Germinal center (tissue), 1 donor: ENCODE measurements at places on chromosomes 2 and 18.

- DNase-seq: no peak
These were observed 580.0 kb downstream of the RNF144A start for GRCh38 chr2:7497178-7497577.

GRCh38 chr18:35502052-35502451, 4.3 kb upstream of the INO80C start:
- DNase-seq: no peak

- no peak for DNase-seq
These were observed 37.9 kb downstream of the SEMA4F start for GRCh38 chr2:74691929-74692328.

DNA sequence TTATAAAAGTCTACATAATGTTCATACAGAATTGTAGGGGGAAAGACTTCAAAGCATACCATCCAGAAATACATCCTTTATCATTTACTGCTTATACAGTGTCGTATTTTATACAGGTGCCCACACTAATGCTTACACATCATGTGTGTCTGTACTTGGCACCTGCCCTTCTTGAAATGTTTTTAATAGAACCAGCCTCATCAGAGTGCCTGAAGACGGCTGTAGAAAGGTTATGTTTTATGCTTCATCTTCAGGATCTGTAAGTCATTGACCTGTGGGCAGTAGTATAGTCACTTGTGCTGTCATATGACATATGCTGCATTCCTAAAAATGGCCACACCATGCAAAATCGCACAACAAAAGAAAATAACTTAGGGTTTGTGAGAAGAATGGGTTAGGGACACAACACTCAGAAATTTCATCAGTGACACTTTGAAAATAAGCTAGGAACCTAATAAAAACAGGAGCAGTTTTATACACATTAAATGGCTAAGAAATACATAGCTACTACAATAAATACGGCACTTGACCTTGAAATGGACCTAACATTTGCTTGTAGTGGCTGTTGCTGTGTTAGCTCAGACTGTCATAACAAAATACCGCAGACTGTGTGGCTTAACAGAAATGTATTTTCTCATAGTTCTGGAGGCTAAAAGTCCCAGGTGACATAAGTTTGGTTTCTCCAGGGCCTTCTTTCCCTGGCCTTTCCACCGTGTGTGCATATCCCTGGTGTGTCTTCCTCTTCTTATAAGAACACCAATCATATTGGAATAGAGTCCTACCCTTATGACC, 112.6 kb downstream of the CERS6 start:
- DNase-seq: no peak

GRCh38 chr2:237701859-237702390, 74.5 kb downstream of the LRRFIP1 start:
- DNase-seq: no peak

DNA sequence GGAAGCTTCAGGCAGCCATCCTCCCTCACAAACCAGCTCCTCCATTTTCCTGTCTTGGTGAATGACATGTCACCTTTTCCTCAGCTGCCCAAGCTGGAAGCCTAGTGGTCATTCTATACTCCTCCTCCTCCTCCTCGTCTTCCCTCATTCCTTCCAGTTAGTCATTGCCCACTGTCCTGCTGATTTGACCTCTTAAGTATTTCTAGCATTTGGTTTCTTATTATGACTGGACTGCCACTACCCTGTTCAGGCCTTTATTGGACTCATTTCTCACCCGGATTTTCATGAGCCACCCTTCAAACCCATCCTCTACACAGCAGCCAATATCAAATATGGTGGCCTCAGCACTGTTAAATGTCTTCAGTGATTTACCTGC, 21.9 kb upstream of the MGAT5 start:
- DNase-seq: no peak

GRCh38 chr2:23550553-23550952, 165.6 kb downstream of the KLHL29 start:
- DNase-seq: no peak

- DNase-seq: no peak
These were observed 31.5 kb upstream of the RASGRP3 start for GRCh38 chr2:33444967-33445366.

- no peak for DNase-seq
These were observed 213.2 kb downstream of the KCNJ3 start for GRCh38 chr2:154911729-154912128.

DNA sequence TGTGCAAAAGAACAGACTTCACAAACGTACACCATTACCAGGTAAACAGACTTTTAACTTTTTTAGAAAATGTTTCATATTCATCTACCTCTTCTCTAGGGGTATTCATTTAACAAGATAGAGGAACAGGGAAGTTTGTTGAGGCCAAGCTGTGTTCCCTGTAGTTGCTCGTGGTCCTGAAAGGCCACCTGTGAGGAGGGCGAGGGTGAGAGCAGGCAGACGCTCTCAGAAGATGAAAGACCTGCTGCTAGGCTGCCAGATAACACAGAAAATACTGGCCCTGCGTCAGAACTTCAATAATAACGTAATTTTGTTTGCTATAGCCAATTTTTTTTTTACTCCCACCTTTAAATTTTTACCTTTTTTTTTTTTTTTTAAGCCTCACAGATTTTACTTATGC, 42.0 kb downstream of the SOCS6 start:
- no peak for DNase-seq

- DNase-seq: peak; percentile 52
These were observed 59.5 kb downstream of the PUM2 start for GRCh38 chr2:20291106-20291564.

GRCh38 chr18:54900290-54900689, 59.0 kb downstream of the CCDC68 start:
- DNase-seq: no peak

GRCh38 chr2:105677901-105678300, 66.8 kb upstream of the NCK2 start:
- DNase-seq: no peak

GRCh38 chr2:118697781-118698180, 149.7 kb downstream of the EN1 start:
- no peak for DNase-seq

DNA sequence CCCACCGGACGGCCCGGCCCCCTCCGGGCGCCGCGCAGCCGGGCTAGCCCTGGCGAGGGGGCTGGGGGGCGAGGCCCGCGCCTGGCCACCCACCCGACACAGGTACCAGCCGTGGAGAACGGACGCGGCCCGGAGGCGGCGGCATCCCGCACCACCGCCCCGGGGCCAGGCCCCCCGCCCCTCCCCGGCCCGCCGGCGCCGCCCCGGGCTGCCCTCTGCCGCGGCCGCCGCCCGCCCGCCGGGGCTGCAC, 405 bp downstream of the SOS1 start:
- DNase-seq: no peak

- DNase-seq: no peak
These were observed 362.3 kb downstream of the FBXO15 start for GRCh38 chr18:73785300-73785699.

GRCh38 chr2:56053679-56054078, 130.1 kb upstream of the EFEMP1 start:
- DNase-seq: no peak

DNA sequence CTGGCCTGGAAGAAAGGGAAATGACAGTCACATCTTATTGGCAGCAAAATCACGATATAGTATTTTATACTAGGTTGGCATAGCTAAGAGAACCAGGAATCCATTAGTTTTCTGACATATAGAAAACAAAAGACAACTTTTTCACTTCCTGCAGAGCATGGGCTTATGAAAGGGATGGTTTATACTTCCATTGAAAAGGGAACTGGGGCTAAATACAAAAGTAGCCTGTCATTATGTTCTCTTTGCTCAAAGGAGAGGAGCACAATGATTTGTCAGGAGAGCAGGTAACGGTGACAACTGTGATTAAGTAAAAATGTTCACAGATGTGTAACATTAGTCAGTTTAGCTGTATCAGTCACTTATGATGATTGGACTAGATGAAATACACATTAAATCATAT, 46.4 kb downstream of the SLC25A12 start:
- no peak for DNase-seq

DNA sequence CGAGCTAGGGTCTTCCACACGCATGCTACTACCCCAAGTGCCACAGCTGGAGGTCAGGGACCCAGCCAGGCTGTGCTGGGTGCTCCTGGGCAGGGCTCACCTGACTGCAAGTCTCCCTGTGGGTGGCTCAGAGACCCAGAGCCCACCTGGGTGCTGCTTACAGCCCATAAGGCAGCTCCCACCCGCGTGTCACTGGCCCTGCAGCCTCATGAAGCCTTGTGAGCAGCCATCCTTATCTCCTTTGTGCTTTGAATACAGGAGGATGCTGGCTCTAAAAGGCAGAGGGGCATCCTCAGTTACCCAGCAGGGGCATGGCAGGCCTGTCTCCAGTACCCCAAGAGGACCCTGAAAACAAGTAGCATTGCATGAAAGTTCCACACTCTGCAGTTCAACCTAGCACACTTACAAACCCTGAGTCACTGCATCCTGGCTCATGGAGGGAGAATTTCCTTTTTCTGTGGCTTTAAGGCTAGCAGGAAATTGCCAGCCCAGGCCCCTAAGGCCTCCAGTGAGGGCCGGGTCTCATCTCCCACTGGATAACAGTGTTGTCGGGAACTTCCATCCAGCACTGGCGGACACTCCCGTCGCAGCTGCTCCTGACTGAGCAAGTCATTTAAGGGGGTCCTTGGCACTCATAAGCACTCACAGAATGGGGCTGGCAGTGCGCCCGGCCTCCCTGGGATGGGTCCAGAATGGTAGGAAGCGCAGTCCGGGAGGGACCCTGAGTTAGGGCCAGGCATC, 137.1 kb downstream of the RPIA start:
- DNase-seq: peak; percentile 27

- peak; percentile 54 for DNase-seq
These were observed 37.9 kb downstream of the MTERF4 start for GRCh38 chr2:241064008-241064801.

DNA sequence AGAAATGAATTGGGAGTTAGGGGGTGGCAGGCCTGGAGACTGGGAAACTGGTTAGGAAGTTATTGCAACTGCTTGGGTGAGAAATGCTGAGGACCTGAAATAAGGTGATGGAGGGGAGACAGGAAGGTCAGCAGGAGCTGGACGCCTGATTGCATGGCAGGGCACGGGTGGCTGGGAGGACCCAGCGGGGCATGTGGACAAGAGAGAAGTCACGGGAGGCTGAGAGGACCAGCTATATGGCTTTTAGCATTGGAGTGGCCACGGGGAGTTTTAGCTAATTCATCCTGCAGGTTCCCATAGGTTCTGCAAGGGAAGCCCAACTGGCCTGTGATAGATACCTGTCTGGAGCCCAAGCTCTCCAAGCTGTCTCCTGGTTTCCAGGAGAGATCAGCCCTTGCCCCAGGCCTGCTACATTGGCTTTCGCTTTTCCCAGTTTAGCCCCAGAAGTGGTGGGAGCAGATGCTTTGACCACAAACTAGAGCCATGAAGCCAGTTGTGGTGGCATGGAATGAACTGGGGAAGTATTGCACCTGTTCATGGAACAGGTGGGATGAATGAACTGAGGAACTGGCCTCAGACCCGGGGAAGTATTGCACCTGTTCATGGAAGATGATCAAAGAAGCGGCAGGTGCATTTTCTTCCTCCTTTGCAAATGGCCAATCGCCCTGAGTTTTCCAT, 93.6 kb upstream of the TAF1B start:
- DNase-seq: no peak

- no peak for DNase-seq
These were observed 87.5 kb downstream of the MSH2 start for GRCh38 chr2:47490406-47490805.

- DNase-seq: no peak
These were observed 359.2 kb upstream of the ID2 start for GRCh38 chr2:8322634-8323033.

DNA sequence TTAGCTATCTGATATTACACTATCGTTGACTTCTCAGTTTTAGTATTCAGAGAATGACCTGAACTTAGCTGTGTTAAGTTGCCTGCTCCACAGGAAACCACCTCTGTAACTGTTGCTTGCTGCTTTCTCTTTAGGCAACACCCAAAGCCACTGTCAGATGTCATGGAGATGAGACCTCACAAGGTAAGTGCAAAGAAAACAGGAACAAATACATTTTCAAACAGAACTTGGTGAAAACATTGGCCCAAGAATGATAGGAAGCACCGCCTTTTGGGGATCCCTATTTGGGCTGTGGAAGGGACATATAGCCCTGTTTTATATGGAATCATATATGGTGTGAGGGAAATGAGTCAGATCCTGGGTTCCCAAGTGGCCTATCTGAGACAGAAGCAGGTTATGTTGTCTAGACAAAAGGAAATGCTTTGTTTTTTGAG, 143.4 kb downstream of the UBE2E3 start:
- no peak for DNase-seq

- no peak for DNase-seq
These were observed 82.1 kb downstream of the EIF2AK3 start for GRCh38 chr2:88545118-88545517.

GRCh38 chr2:200471928-200472645, 37.8 kb downstream of the KCTD18 start:
- DNase-seq: no peak

DNA sequence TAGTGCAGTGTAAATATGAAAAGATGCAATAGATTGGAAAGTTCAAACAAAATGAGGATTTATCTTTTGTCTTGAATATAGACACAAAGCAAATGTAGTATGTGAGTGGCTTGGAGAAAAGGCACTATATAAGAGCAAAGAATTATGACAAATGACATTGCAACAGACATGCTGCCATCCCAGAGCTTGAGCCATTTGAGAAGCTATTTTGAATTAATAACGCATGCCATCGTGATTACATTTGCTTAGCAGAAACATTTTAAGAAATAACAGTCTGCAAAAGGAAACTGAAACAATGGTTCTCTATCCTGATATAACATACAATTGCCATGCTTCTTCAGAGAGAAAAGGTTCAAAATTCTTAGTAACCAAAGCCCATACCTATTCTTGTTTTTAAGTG, 677.1 kb downstream of the ZEB2 start:
- DNase-seq: no peak

- no peak for DNase-seq
These were observed 108.9 kb upstream of the NABP1 start for GRCh38 chr2:191569025-191569424.

- no peak for DNase-seq
These were observed 280.4 kb downstream of the ALPK2 start for GRCh38 chr18:58348517-58348916.

- DNase-seq: no peak
These were observed 60.6 kb downstream of the PTPN4 start for GRCh38 chr2:119820275-119820674.

DNA sequence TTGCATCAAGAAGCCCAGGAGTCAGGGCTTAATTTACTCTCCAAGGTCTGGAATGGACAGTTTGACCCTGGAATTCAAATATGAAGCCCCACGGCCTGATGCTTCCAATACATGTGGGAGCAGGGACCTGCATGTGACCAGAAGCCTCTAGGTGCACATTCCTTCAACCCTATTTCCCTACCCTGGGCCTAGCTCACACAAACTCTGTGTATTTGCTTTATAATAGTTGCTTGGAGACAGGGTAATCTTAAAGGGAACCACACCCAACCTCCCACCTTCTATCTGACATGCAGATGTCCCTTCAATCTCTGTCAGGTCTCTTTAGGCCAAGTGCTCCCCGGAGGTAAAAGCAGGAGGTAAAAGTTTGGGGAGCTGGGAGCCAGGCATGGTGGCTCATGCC, 55.4 kb upstream of the PPP1CB start:
- DNase-seq: no peak

DNA sequence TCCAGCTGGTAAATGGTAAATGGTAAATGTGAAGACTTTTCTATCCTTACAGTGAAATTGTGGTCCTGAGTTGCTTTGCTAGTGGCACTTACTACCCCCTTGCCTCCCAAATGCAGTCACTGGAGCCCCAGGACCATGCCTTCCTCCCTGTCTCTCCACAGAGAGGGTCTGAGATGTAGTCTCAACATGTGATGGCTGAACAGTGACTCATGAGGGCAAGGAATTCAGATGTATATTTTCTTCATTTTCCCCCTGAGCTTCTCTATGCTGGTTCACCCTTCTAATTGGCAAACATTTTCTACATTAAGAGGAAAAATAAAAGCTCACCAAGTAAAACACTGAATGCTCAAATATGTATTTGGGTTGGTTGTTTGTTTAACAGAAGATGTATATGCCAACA, 232.0 kb downstream of the SH3BP4 start:
- DNase-seq: no peak
